ENCODE measurements at places on chromosomes 12 and 14. TPM values are rescaled to one million over a fixed set of nuclear protein-coding genes. Genes with fewer than 3 reads are reported as not detected.

RASAL1 gene
- total RNA-seq: not detected

MDGA2 gene
- not detected for total RNA-seq

SLC15A4 gene
- total RNA-seq: 32.0 TPM

PLBD1 gene
- total RNA-seq: not detected

Data from MCF 10A (cell line).